ENCODE measurements at places on chromosomes 5 and 9.

DNA sequence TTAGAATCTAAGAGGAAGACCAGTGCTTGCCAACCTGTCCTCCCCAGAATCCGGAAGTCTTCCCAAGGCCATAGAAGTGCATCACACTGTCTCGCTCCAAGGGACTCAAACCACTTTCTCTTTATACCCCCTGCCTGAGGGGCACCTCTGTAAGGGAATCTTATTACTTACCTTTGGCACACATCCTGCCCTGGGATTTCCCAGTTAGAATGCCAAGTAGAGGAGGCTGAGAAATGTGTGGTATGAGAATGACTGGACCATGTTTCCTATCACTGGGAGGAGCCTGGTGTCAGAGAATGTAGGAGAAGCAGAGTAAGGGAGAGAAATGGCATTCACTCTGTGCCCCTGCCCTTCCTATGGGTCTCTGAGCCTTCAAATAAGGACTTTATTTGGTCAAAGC is 85.8 kb downstream of the AOPEP start:
- DNase-seq, result no peak

GRCh38 chr9:35834260-35835215 is 5.5 kb downstream of the TMEM8B start:
- no peak for DNase-seq

GRCh38 chr5:1754531-1755220 is 45.0 kb downstream of the MRPL36 start:
- DNase-seq, result no peak

GRCh38 chr9:109132567-109133021 is 12.8 kb upstream of the TMEM245 start:
- no peak for DNase-seq

- no peak for DNase-seq
These were observed 622.6 kb downstream of the PRR16 start for GRCh38 chr5:121086671-121087070.

GRCh38 chr5:119913425-119913824 is 284.1 kb downstream of the FAM170A start:
- DNase-seq, result no peak

DNA sequence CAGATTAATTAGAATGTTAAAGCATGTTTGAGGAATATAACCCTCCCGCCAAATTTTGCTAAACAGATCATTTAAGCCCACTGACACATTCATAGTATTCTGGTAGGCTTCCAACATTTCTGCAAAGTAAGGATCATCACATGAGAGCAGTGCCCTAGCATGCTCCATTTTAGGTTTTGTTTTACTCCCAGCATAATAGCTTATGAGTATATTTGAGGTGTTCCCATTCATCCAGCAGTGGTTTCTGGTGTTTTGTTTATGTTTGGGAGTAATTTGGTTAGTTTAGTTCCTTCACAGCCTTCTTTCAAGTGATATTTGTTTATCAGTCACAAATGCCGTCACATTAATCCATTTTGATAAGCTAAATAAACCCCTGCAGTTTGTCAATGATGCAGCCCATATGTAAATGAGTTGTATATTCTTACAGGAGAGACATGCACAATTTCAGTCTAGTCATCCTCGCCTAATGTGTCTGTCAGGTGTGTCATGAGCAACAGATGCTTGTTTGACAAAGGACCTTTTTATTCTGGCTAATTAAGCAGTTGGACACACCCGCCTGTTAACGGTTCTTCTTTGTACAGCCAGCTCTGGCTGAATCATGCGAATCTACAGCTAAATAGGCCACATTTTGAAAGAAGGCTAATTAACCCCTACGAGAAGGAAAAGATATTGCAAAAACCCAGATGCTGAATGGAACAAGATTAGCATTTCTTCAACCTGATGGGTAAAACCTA is 124.4 kb downstream of the RFX3 start:
- DNase-seq, result peak; percentile 75

DNA sequence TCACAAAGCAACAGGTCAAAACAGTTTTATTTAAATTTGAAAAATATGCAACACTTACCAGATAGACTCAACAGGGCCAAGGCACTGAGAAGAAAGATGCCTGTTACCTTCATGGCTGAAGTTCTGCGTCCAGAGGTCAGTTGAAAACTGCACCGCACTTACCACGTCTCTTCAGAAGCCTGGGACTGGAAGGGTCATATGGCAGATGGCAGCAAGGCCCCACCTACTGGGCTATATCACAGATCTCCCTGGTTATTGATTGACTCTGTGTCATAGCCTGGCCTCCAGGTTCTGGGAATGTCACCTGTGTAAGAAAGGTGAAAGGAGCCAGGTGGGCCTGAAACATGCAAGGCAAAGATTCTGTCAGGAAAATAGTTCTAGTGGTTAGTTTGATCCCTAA is at the start of gene SPINK1:
Gene SPINK1, minus strand, starts transcription at position 207 of the 400 bp plus-strand sequence. Its CDS starts 94 bp downstream, at position 113.
- no peak for DNase-seq

DNA sequence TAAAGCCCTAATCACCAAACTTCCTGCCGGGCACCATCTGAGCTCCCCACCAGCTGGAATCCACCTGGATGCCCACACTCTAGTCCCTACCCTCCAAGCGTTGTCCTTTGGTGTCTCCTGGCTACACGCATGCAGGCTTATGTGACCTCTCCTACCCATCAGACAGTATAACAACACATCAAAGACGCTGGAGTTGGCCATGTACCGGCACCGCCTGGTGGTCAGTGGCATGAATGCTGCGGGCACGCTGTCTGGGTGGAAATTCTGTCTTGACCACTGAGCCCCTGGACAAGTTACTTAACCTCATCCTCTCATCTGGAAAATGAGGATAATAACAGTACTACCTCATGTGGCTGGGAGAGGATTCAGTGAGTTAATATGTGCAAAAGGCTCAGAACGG is 23.4 kb upstream of the CORO2A start:
- no peak for DNase-seq

GRCh38 chr5:107104040-107104995 is 566.4 kb downstream of the EFNA5 start:
- no peak for DNase-seq

DNA sequence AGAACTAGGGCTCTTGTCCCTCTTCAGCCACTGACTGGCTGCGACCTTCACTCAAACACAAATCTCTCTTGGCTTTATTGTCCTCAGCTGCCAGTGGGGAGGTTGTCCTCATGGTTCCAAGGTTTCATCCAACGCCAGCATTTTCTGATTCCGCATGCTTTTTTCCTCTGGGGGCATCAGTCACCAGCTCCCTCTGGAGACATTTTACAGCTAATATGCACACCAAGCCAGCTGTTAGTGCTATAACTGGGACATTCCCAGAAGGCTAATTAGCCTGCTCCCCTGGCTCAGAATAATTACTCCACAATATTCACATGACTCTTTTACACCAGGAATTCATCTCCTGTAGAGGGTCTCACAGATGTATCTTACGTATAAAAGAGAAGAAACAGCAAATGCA is 193.6 kb upstream of the ANKRD55 start:
- peak; percentile 89 for DNase-seq

DNA sequence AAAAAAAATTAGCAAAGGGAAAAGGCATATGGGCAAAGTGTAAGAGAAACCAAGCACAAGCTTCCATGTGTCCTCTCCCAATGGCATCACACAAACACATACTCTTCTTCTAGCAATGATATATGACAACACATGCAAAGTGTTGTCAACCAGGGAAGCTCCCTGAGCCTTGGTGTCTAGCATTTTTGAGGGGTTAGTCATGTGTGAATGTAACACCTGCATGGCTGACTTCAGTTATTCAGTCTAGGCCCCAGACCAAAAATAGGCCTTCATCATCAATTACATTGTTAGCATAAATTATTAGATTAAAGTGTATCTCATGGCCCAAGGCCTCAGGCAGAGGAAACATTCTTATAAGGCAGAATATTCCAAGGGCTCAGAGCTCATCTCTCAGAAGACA is 450.0 kb downstream of the TLE1 start:
- no peak for DNase-seq

- DNase-seq, result peak; percentile 19
These were observed 30.3 kb downstream of the TYRP1 start for GRCh38 chr9:12723409-12724028.

DNA sequence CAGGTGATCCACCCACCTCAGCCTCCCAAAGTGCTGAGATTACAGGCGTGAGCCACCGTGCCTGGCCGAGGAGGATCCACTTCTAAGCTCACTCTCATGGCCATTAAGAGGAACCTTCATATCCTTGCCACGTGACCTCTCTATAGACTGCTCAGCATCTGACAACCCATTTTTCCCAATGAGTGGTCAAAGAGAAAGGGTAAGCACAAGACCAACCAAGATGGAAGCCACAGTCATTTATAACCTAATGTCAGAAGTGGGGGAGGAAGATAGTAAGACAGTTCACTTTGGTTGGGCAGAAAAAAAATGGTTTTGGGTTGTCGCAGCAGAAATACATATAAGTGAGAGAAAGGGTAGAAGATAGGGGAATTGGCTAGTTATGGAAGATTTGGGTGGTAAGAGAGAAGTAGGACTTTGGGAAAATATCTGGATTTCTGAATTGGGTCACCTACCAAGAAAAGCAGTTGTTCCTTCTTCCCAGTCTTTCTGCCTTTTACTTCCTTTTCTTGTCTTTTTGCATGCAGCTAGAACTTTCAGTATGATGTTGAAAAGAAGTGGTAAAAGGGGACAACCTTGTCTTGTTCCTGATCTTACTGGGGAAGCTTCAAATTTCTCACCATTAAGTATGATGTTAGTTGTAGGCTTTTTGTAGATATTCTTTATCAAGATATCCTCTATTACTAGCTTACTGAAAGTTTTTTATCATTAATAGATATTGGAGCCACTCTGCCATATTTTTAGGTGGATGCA is 15.6 kb downstream of the SNX2 start:
- DNase-seq, result no peak

GRCh38 chr9:126380447-126380846 is 53.8 kb downstream of the MVB12B start:
- no peak for DNase-seq

DNA sequence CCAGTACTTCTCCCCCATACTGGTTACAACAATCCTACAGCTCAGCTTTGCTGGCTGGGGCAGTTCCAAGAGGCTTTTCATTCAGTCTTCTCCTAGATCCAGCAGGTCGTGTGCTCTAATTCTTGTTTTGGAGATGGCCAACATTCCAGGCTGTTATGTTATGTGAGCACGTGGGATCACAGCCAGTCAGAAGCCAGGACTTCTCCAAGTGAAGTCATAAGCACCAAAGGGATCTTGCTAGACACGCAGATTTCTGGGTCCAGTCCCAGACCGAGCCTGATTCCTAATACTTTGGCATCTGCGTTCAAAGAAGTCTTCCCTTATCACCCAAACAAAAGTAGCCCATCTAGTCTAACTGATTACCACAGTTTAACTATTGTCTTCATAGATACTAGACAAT is 1.4 kb upstream of the LARP1 start:
- DNase-seq, result no peak

GRCh38 chr5:81879936-81880335 is 91.9 kb upstream of the ATG10 start:
- DNase-seq, result no peak

- DNase-seq, result no peak
These were observed 148.5 kb upstream of the ALDH1B1 start for GRCh38 chr9:38243993-38244392.

GRCh38 chr5:67063791-67064190 is 132.8 kb downstream of the CD180 start:
- no peak for DNase-seq

- DNase-seq, result no peak
These were observed 34.6 kb downstream of the PKD2L2 start for GRCh38 chr5:137923856-137924255.

All from NCI-H1694 (cell line).